Thymus (tissue), 14 donors: ENCODE measurements at places on chromosomes 6 and 20.

DNA sequence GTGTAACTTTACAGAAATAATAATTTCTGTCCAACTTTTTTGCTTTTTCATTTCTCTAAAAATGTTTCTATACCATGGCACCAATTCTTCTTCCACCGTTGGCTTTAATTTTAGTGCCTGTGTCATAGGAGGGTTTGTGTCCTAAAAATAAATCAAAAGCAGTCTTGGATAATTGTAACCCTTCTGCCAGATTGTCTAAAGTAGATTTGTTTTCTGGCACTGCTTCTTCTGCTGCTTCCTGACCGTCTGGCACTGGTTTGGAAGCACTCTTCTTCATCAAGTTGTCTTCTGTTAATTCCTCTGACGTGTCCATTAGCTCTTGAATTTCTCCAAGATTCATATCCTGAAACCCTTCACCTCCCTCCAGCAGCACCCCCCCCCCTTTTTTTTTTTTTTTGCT is 33.1 kb downstream of the SCAF8 start:
- DNase-seq = no peak

GRCh38 chr6:52893803-52894202 is 15.7 kb downstream of the GSTA3 start:
- DNase-seq = no peak

- DNase-seq = peak; percentile 41
These were observed 29.2 kb downstream of the SGK1 start for GRCh38 chr6:134288538-134289203.

- no peak for DNase-seq
These were observed 75.1 kb downstream of the CARMIL1 start for GRCh38 chr6:25354078-25354932.

DNA sequence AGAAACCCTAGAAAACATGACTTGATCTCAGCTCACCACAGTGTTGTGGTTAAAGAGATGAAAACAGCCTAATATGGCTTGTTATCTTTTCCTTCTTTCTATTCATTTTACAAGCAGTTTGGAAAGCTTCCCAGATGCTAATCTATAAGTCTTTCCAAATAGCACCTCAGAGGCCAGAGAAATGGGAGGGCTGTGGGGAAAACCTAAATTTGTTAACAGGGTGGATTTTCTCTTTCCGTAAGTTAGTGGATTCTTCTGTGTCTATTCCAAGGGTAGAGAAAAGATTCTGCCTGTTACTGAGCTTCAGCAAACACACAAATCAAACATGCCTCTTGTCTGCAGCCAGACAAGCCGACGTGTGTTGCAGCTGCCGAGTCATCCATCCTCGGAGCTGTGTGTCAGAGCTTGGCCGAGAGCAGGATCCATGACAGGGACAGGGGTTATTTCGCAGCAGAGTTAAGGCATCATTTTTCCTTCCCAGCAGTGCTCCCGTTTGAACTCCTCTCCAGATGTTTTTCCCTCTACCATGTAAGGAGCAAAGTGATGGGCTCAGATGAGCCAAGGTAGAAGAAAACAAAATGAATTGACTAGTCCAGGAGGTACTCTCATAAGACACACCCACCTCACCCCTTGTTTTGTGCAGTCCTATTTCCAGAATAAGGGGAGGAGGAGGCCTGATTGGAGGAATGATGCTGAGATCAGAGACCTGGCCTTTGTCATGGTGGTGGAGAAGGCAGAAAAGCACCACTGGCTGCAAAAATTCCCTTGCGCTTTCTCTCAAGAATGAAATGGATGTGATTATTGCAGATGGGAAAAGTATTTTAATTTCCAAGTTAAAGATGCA is 560.0 kb downstream of the C6orf118 start:
- no peak for DNase-seq
